NCI-H460 (cell line): ENCODE measurements at places on chromosomes 16 and 17. TPM values are rescaled to one million over a fixed set of nuclear protein-coding genes. Genes with fewer than 3 reads are reported as not detected.

Gene ITGAX
- total RNA-seq = not detected in 2 replicates

Gene CCR7
- total RNA-seq = not detected in 2 replicates

Gene KRT222
- total RNA-seq = not detected in 2 replicates

Gene NAGS
- 0.25 and 0.58 TPM in 2 replicates for total RNA-seq

Gene ATAD5
- total RNA-seq = 6.7 and 7.2 TPM in 2 replicates

Gene TMEM220
- total RNA-seq = 0.05 TPM in 1 of 2 replicates, not detected in the other

Gene ACADVL
- total RNA-seq = 249 and 250 TPM in 2 replicates

Gene CFAP97D1
- total RNA-seq = 0.09 TPM in 1 of 2 replicates, not detected in the other

Gene NDUFAF8
- 78.3 and 88.5 TPM in 2 replicates for total RNA-seq

Gene IQCK
- total RNA-seq = 4.3 and 9.6 TPM in 2 replicates

Gene RSKR
- 13.1 and 19.9 TPM in 2 replicates for total RNA-seq

Gene ASIC2
- not detected in 2 replicates for total RNA-seq

Gene ACSF3
- total RNA-seq = 19.6 and 20.4 TPM in 2 replicates

Gene USP22
- total RNA-seq = 125 and 148 TPM in 2 replicates

Gene EXOSC6
- 20.9 and 21.1 TPM in 2 replicates for total RNA-seq

Gene IGSF6
- not detected in 2 replicates for total RNA-seq

Gene PTGES3L
- 0.12 TPM in 1 of 2 replicates, not detected in the other for total RNA-seq

Gene GAN
- 7.0 and 7.5 TPM in 2 replicates for total RNA-seq

Gene CSH1
- total RNA-seq = not detected in 2 replicates

Gene ZNF385C
- 0.10 and 0.20 TPM in 2 replicates for total RNA-seq

Gene ABCC6
- 0.46 and 0.62 TPM in 2 replicates for total RNA-seq
